Upper lobe of left lung (tissue), 6 donors: ENCODE measurements at places on chromosomes 1 and 21.

- no peak for DNase-seq
Measured at GRCh38 chr1:14973773-14974172, 179.8 kb upstream of the TMEM51 start.

- DNase-seq, result no peak
Measured at GRCh38 chr21:27570306-27570868, 603.5 kb upstream of the ADAMTS5 start.

DNA sequence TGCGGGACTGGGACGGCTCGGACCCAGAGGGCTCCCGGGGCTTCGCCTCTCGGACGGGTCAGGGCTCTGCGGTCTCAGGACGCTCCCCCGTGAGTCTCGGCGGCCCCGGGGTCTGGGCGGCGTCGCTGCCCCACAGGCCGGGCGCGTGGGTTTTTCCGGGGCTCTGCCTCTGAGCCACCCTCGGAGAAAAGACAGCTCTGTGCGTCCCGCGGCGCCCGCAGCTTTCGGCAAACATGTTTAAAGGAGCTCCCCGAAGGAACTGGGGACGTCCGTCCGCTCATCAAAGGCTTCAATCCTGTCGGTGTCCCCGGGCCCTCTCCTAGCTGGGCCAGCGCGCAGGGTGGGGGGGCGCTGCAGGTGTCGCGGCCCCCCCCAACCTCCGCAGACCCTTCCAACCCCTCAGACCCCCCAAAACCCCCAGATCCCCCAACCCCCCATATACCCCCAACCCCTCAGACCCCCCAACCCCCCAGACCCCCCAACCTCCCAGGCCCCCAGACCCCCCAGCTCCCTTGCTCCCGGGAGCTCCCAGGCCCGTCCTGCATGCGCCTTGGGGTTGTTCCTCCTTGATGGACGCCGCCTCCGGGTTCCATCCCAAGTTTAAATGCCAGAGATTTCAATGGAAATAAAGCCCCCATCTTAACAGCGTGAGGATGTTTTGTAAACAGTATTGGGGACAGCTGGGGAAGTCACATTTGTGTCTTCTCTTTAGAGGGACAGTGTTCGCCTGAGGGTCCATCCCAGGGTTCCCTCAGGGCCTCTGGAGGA lies 996 bp upstream of the C1orf159 start:
- DNase-seq, result no peak

- no peak for DNase-seq
Measured at GRCh38 chr21:42429856-42430255, 26.2 kb downstream of the UBASH3A start.

DNA sequence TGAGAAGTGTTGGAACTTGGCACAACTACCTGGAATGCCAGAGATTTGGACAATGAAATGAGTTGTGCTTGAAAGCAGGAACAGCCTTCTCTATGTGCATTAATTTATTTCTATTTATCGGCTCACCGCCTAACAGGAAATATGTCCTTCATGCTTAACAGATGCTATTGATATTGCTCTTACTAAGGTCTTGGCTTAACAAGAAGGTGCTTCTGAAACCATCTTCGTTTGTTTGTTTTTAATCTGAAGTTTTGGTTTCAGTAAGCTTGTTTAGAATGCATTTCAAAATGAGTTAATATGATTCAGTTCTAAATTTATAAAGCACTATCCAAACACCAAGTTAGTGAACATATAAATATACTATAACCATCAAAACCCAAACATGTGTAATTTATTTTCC lies 898.3 kb upstream of the B3GALT2 start:
- DNase-seq, result no peak
